NAMALWA (cell line): ENCODE measurements at places on chromosomes 3 and 15.

- peak; percentile 20 for DNase-seq
These were observed 259.9 kb downstream of the IL20RB start for GRCh38 chr3:137217733-137218132.

GRCh38 chr15:35047528-35047927, 37.6 kb downstream of the NANOGP8 start:
- DNase-seq: no peak

GRCh38 chr3:194396859-194397756, 2.0 kb downstream of the GP5 start:
- no peak for DNase-seq

- DNase-seq: peak; percentile 75
These were observed 2.0 kb downstream of the WNT5A start for GRCh38 chr3:55484801-55485791.

GRCh38 chr3:101898752-101899169, 49.4 kb downstream of the NFKBIZ start:
- peak; percentile 82 for DNase-seq

DNA sequence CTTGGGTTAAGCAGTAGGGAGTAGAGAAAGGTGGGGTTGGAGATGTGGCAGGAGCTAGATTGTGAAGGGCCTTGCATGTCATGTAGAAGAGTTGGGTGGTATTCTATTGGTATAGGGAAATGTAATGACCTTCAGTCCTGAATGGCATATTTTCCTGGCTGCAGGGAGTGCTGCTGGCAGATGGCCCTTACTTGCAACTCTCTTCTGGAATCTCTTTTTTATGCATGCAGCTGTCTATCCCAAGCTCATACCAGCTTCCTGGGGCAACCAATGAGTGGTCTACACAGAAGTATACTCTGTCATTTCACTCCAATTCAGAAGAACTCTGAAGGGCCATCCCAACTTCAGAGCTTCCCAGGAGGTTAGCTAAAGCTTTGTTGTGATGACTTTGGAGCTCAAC, 144.7 kb upstream of the ANKRD28 start:
- no peak for DNase-seq

DNA sequence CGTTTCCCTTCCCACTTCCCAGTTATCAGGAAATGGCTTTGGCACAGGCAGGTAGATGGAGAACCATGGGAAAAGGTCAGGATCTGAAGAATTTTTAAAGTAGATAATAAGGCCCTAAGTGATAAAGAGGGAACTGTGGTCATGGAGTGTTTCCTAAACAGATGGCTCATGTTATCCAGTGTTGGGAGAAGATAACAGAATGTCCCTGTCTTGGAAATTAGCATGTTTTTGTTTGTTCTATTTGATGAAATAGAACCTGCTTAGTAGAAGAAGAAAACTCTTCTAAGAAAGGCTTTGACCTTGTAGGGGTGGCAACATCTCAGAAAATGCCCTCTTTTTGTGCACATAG, 8.8 kb downstream of the LRRC3B start:
- DNase-seq: no peak

- no peak for DNase-seq
These were observed 13.4 kb upstream of the KLF15 start for GRCh38 chr3:126370606-126371005.

GRCh38 chr3:28347374-28348264, 902 bp upstream of the ZCWPW2 start:
- peak; percentile 11 for DNase-seq

GRCh38 chr3:58839187-58839586, 172.6 kb upstream of the FAM3D start:
- no peak for DNase-seq

DNA sequence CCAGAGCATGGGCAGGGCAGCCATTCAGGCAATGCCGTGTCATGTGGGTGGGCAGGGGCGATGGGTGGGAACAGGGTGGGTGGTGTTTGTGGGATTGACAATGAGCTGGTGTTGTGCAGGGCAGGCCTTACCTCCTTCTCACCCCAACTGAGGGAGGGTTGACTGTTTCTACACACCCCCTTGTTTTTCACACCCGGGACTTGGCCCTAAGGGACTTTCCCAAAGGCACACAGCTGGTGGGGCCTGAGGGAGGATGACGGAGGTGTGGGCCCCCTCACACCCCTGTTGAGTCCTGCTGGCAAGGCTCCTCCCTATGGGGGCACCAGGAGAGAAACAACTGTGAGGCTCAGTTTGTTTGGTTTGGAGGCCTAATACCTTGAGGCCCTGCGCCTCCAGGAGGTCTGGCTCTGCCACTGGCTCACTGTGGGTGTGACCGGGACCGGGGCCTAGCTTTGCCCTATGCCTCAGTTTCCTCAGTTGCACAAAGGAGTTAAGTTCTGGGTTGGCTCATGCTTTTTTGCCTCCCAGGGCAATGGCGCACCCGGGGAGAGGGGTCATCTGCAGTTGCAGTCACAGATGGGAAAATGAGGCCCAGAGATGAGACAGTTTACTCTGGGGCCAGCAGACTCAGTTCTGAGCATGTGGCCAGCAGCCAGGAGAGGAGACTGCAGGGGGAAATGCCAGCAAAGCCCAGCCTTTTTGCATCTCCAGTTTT, 5.1 kb upstream of the DNAH1 start:
- DNase-seq: peak; percentile 51

GRCh38 chr3:44011680-44012079, 230.0 kb upstream of the TOPAZ1 start:
- DNase-seq: no peak

GRCh38 chr3:160829486-160830009, 73.5 kb downstream of the PPM1L start:
- DNase-seq: no peak

- DNase-seq: no peak
These were observed 444.0 kb upstream of the AGTR1 start for GRCh38 chr3:148253713-148254112.
